ENCODE measurements at places on chromosomes 16 and 17.

- no peak for DNase-seq
Observed at GRCh38 chr17:1111599-1112443, 68.0 kb downstream of the ABR start.

GRCh38 chr17:3814361-3814760 is 13.4 kb upstream of the ITGAE start:
- DNase-seq, result no peak

- DNase-seq, result no peak
Observed at GRCh38 chr16:76574651-76575050, 297.4 kb downstream of the CNTNAP4 start.

DNA sequence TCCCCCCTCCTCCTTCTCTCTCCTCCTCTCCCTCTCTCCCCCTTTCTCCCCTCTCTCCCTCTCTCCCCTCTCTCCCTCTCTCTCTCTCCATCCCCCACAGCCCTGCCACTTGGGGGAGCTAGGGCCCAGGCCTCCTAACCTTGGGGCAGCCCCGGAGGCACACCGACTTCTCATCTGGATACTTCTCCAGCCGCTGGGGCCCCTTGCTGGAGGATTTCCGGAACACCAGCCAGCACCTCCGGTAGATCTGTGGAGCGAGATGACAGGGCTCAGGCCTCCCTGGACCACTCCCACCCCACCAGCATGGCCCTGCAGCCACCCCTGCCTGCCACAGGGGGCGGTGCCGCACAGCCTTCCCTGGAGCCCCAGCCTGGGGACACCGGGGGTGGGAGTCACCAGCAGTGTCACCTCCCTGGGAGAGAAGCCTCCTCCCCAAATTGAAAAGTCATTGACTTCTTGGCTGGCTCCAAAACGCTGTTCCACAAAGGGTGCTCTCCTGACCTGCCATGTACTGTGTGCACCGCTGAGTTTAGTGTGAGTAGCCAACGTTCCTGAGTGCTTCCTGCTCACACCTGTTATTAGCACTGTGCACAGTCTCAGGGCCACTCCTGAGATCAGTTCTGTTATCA is 10.5 kb downstream of the DOK4 start:
- no peak for DNase-seq

DNA sequence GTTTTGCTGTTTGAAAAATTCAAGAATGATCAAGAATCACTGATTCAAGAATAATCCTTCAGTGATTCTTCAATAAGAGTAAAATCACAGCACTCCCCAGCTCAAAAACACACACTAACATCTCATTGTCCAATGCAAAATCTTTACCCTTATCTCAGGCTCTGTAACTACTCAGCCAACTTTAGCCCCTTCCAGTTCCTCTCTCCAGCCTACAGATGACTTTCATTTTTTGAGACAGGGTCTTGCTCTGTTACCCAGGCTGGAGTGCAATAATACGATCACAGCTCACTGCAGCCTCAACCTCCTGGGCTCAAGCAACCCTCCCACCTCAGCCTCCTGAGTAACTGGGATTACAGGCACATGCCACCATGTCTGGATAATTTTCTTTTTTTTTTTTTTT is 25.0 kb downstream of the STAT3 start:
- DNase-seq, result no peak

DNA sequence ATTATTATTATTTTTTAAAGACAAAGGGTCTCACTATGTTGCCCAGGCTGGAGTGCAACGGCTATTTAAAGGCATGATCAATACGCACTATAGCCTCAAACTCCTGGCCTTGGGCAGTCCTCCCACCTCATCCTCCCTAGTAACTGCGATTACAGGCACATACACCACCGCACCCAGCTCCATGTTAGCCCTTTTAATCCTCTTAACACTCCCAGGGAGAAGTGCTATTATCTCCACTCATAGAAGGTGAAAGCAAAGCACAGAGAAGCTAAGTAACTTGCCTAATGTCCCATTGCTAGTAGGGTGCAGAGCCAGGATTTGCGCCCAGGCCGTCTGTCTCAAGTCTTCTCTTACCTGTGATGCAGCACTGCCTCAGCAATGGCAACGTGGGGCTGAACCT is 5.0 kb downstream of the HAS3 start:
- DNase-seq, result no peak

GRCh38 chr17:73463821-73464220 is 152.0 kb upstream of the CDC42EP4 start:
- DNase-seq, result no peak

DNA sequence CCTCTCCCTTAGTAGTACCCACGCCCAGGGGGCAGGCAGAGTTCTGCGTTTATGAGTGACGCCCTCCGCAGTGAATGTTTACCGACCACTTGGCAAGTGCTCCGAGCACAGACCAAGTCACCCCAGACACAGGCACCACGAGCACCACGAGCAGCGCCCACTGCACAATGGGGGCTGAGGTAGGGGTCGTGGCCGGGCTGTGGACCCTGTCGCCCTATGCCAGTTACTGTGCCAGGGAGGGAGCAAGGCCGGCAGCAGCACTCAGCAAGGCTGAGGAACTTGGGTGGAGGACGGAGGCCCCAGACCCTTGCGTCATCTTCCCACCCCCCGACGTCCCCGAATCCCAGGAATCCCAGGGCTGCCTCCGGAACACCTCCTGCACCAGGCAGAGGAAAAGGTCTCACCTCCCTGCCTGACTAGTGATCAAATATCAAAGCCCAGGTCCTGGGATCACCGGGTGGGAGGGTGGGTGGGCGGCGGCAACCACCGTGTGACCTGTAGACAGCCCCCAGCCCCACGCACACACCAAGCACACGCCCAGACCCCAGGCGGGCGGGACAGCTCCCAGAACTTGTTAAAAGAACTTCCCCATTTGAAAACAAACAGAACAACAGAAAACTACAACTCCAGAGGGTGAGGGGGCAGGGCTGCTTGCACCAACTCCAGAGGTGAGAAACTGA is 5.4 kb downstream of the VASN start:
- no peak for DNase-seq

DNA sequence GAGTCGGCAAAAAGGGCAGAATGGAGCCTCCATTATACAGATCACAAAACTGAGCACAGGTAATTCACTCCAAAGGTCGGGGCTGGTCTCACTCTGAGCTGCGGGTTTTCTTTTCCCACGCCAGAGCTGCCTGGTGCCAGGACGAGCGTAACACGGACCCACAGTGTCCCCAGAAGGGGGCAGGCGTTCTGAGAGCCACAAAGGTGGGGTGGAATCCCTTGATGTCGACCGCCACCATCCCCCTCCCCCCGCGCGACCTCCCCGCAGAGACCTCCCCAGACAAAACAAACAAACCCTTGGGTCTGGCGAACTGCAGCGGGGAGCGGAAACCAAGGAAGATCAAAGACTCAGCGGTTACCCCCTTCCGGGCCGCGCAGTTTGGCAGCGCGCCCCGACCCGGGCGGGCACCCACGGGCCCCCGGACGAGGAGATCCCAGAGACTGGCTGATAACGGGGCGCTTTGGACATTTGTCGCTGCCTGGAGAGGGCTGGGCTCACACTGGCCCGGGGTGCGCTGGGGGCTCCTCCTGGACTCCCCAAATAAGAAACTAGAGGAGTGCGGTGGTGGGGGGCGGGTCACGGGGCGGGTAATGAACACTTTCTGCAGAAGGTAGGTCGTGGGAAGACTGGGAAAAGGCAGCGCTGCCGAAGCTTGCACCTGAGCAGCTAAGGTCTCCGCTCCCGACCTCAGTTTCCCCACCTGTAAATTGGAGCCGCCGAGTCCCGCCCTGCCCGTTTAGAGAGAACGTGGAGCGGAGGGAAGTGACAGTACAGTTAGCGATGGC is 664 bp upstream of the NKD1 start:
- DNase-seq, result no peak

GRCh38 chr16:1980030-1980769 is 1.1 kb downstream of the NOXO1 start:
- DNase-seq, result no peak

DNA sequence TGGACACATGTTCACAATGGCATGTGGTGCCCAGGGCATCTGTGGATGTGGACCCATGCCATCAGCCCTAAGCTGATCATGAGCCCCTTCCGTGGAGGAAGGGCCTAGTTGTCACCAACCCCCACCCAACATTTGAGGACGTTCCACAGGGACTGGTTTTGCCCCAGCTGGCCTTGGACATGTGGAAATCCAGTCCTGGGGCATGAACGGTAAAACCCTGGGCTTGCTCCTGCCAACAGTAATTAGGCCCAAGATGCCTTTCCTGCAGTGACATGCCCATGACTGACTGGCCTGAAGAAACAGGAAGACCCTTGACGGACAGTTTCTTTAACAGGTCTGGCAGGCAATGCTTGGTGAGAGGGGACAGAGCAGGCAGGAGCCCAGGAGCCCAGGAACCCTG is 7.7 kb downstream of the TNS4 start:
- DNase-seq, result no peak

GRCh38 chr16:14015948-14016347 is 55.2 kb upstream of the MRTFB start:
- no peak for DNase-seq

Data from T1000 (cell line).